ENCODE measurements at places on chromosomes 6 and 20.

DNA sequence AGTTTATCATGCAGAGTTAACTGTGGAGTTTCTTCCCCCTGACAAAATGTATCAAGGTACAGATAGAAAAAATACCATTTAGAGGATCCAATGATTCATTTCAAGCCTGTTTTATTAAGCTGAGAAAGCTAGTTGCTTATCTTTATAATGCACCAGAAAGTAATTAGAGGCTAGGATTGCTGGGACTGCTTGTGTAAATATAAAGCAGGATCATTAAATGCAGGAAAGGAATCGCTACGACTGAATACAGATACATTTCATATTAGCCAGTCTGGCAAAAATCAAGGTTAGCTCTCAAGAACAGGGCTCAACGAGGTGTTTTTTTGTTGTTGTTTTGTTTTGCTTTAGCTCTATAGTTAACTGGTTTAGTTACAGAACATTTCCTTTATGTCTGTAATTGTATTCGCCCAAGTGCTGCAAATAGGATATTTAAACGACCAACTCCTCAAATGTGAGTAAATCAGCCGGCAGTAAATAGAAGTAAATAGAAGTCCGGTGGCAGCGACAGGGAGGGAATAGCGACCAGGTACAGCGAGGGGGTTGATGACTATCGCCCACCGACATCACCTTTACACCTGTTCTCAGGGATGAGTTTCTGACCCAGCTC lies 748 bp downstream of the UBE2J1 start:
- no peak for DNase-seq

DNA sequence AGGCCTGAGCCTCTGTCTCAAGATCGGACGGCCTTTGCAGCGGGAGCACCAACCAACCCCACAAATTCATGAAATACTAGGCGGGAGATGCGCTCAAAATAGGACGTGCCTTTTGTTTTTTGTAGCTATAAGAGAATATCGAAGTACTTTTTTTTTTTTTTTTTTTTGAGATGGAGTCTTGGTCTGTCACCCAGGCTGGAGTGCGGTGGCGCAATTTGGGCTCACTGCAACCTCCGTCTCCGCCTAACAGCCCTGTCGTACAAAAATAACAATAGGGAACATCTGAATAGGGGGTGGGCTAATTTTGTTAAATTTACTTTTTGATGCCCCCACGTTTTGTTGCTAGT lies 5.9 kb upstream of the TUBB2A start:
- DNase-seq, result no peak

GRCh38 chr6:35165630-35166071 lies 24.5 kb upstream of the TCP11 start:
- no peak for DNase-seq

- peak; percentile 26 for DNase-seq
Observed at GRCh38 chr6:113969888-113970804, 802 bp downstream of the HDAC2 start.

GRCh38 chr6:163994566-163994965 lies 580.0 kb downstream of the QKI start:
- DNase-seq, result no peak

DNA sequence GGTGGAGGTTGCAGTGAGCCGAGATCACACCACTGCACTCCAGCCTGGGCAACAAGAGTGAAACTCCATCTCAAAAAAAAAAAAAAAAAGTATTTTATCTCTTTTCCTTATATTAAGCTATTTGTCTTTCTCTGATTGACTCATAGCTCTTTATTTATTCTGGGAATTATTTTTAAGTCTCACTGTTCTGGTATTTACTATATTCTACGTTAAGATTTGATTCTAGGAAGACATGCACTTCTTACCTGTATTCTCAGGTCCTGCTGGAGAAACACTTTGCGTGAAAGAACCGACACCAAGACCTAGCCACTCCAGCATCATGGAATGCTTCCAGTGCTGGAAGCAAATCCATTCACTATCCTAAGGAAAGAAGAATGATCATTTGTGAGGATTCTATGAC lies 17.6 kb downstream of the ZNFX1 start:
- DNase-seq, result no peak

GRCh38 chr6:11486959-11487358 lies 50.6 kb upstream of the TMEM170B start:
- DNase-seq, result no peak

DNA sequence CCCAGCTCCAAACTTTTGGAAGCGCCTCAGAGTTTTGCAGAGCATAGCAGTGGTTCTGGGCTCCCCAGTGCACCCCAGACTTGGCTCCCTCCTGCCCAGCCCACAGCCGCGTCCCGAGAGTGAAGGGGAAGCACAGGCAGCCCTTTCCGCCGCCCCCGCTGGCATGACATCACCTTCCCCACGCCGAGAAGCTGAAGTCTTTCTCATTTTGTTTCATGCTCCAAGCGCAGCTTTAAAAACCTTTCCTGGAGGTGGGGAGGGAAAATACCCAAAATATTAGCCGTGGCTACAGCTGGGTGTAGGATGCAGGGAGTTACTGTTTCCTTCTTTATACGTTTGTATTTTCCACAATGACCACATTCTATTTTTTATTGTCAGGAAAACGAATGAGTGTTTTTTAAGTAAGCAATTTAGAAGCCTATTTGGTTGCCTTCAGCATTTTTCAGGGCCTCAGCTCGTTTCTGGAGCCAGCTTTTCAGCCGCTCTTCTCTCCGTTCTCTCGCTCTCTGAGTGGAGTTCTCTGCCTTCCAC lies 72.9 kb downstream of the SNX5 start:
- DNase-seq, result peak; percentile 12

DNA sequence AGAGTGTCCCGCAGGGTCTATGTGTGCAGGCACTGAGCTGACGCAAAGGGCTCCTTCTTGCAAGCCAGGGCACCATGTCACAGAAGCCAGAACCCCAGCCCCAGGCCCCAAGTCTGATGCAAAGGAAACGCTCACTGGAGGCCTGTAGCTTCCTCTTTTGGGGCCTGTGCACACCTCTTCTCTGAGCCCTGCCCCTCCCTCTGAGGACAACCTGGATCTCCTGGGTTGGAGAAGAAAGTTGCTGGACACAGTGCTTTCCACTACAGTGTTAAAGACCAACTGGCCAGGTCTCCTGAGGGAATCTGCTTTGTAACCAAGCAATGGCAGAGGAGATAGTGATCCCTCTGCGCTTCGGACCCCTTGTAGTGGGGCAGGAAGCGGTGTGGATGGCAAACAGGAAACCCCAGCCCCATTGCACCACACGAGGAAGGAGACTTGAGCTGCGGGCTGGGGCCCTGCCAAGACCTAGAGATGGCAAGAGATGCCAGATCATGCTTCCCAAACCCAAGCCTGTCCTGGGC lies 90.0 kb downstream of the PRND start:
- no peak for DNase-seq

GRCh38 chr20:31908016-31908415 lies 37.6 kb downstream of the TTLL9 start:
- no peak for DNase-seq

GRCh38 chr6:36954262-36954931 lies at the start of gene PI16:
Gene PI16 (plus strand): TSS chr6:36954738. CDS start chr6:36954761, 23 bp downstream.
- DNase-seq, result no peak

DNA sequence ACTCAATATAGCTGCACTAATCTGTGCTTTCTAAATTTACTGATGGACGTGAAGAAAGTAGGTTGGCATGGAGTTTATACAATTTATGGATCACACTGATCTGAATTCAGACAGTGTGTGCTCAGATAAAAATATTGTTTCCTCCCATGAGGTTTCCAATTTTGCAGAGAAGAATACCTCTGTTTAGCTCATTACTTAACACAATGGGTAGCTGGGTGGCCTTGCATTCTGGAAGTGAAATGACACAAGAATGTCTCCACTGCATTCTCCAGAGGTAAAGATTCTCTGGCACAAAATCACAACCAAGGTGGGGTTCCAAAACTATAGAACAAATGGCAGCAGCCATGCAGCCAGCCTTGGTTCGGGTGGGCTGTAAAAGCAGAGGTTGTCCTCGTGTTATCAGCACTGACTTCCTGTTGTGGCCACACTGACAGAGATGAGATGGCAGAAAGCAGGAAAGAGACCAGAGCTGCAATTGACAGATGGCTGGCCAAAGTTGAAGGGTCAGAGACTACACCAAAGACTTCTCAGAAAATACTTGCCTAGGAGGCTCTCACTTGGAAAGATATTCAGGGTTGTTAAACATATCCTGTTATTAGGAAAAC lies 50.2 kb downstream of the HDAC2 start:
- DNase-seq, result no peak

GRCh38 chr6:136274062-136274461 lies 15.6 kb downstream of the BCLAF1 start:
- DNase-seq, result no peak

- DNase-seq, result no peak
Observed at GRCh38 chr6:3026791-3027626, 27.3 kb downstream of the NQO2 start.

DNA sequence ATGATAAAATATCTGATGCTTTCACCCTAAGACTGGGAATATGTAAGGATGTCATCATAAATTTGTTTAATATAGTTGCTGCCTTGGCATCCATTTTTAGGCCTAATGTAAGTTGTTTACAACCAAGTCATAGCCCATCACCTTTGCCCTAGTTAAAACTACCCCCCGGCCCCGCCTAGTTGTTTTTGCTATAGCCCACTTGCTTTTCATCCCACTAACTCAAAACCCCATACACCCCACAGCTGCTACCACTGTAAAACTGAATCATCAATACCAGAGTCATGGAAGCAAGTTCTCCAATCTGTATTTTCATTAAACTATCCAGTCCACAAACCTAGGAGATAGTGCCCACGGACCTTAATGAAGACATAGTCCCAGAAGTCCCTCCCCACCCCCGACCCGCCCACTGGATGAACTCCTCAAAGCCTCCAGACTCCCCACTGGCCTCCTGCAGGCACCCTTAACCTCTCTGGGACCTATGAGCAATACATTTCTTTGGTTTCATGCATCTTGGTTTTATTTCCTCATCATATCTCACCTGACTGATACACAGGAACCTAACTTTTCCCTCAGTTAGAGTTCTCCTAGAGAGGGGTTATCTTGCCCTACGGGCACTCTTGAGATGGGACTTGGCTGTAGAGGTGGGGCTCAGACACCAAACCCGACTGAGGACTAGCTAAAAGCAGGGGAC lies 12.5 kb upstream of the ZDHHC14 start:
- no peak for DNase-seq

DNA sequence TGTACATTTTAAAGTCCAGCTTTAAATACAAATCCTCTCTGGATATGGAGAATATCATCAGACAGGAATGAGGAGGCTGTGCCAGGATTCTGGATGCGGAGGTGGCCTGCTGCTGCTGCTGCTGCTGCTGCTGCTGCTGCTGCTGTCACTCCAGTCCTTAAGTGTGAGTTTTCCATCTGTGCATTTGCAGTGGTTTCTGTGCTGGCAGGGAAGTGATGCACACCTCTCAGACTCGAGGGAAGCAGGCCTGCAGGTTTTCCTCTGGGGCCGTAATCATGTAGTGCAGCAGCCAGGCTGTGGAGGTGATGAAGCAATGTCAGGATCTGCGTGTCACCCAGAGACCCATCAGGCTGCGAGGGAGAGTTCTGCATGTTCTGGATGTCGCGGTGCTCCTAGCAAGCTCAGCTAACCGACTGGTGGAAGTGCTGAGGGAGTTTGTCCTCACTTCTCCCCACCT lies 32.0 kb downstream of the CFAP61 start:
- DNase-seq, result no peak

DNA sequence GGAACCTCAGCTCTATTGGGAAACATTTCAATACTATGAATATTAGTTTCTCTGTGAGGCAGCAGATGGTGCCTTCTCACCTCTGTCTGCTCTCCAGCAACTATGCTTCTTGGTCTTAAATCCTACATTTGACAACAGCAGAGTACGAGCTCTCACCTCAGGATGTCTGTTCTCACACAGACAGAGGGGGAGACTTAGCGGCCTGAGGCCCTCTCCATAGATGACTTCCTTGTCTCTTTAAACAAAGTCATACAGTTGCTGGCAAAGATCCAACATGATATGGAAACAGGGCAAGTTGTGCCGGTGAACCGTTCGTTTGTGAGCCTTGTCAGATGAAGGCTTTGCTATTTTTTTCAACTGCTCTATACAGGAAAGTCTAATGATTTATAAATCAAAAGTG lies 43.7 kb upstream of the GABRR1 start:
- DNase-seq, result no peak

- no peak for DNase-seq
Observed at GRCh38 chr20:32336918-32337347, 21.2 kb upstream of the ASXL1 start.

All from activated T-helper 9 cell treated with anti-CD3 and anti-CD28 coated beads, Interleukin-2, amount 50 U/mL, for 16 hours (primary cell).